Lung (tissue), 17 donors: ENCODE measurements at places on chromosomes 6 and 20.

DNA sequence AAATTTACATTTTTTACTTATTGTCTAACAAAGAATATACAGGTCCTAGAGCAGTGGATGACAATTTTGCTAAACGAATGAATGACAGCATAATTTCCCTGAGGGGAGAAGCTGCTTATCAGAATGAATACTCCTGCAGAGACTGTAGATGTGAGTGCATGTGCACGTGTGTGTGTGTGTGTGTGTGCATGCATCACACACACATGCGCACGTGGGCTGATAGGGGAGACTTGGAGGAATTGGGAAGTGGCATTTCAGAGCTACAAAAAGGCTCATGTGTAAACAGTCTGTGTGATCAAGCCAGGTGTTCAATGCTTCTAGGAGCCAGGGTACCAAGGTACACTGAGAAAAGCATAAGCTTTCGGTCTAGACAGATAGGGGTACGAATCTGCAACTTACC lies 93.5 kb upstream of the SASH1 start:
- no peak for DNase-seq
- H3K4me3 ChIP-seq = no peak overlapping the region
- no peaks in the 10 kb centered on the region for H3K27me3 ChIP-seq
- H3K36me3 ChIP-seq = no peaks in the 10 kb centered on the region
- no peak overlapping the region for H3K27ac ChIP-seq

- no peak for DNase-seq
- H3K36me3 ChIP-seq = no peaks in the 10 kb centered on the region
- no peak overlapping the region for H3K27ac ChIP-seq
Observed at GRCh38 chr20:48672324-48672723, 155.5 kb downstream of the PREX1 start.

DNA sequence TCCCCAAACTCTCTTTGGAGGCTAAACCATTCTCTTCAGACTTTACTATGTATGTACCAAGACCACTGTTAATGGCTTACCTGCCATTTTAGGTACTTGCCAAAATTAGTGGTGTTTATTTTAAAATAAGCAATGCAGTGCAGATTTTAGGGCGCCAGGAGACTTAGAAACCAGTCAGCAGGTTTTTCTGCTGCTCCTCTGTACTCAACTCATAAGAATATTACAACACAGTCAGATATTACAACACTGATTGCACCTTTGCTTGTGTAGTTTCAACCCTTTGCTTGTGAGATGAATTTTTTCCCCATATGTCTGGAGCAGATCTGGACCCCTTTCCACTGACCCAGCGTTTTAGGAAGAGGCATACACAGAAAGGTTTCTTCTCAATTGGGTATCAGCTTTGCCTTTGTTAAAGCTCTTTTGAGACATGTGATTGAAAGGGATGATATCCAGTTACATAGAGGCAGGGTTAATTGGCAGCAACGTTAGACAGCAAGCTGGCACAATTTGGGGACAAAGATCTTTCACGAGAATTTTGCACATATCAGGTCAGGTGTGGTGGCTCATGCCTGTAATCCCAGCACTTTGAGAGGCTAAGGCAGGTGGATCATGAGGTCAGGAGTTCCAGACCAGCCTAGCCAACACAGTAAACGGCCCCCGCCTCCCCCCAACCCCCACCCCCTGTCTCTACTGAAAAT lies 6.2 kb downstream of the TTPAL start:
- DNase-seq = no peak
- H3K4me1 ChIP-seq = peaks cover 5% of the 10 kb centered on the region
- H3K4me3 ChIP-seq = no peak overlapping the region
- H3K27ac ChIP-seq = no peak overlapping the region
- no peaks in the 10 kb centered on the region for H3K27me3 ChIP-seq

DNA sequence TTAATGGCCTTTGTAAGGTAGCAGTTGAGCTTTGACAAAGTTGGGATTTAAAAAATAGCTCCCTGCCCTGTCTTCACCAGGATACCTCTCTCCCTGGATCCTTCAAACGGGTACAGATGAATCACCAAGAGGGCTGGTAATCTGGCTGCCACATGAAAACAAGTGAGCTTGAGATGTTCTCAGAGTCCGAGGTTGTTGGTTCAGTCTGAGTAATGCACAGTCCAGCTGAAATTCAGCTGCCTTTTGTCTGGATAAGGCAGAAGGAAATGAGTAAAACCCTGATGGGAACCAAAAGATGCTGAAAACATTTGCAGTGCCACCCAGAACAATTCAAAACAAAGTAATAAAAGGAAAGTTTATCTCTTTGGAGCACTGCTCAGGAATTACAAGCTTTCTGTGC lies 86.8 kb downstream of the GJA1 start:
- H3K4me1 ChIP-seq = peaks cover 2% of the 10 kb centered on the region
- H3K4me3 ChIP-seq = no peak overlapping the region
- H3K36me3 ChIP-seq = no peaks in the 10 kb centered on the region
- H3K27ac ChIP-seq = no peak overlapping the region

DNA sequence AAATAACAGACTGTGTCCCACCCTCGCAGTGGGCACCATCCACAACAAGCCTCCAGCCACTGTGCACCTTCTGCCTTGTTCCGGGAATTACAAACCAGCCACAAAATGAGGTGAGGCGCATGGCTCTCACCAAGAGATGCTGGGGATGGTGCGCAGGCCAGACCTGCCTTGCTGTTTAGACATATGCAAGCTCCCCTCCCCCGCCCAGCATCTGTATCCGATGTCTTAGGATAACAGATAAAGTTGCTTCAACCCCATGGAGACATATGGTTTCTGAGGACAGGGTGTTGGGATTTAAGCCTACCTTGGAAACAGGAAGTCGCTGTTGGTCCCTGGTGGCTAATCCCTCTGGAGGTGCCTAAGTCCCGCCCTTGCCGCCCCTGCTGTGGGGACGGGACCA lies 50.4 kb upstream of the MPC1 start:
- H3K4me1 ChIP-seq = no peaks in the 10 kb centered on the region
- H3K4me3 ChIP-seq = no peak overlapping the region
- H3K27me3 ChIP-seq = no peaks in the 10 kb centered on the region
- H3K27ac ChIP-seq = no peak overlapping the region
- peaks cover 34% of the 10 kb centered on the region for H3K36me3 ChIP-seq

DNA sequence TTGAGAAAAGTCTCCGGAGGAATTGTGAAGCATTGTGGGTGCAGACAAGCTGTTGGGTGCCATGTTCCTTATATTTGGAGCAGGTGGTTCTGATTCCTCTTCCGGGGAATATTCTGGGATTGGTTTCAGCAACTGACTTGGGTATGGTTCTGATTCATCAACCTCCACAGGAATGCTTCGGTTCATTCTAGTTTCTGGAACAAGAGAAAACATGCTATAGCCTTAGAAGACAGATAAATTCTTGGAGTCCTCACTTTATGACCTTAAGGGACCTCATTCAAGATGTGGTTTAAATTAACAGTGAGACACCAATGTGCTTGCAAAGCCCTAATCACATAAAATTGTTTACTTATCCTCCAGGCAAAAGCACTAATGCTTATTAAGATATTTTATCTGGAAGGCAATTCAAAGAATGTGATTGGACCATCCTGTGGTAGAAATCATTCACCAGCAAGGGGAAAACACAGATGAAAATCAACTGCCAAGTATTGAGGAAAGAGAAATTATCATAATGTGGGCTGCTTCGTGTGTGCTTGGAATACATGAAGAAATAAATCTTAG lies 13.7 kb downstream of the TRAF3IP2 start:
- peaks cover 6% of the 10 kb centered on the region for H3K36me3 ChIP-seq
- DNase-seq = no peak
- peak overlapping the region; percentile 93 for H3K27ac ChIP-seq
- H3K4me1 ChIP-seq = peaks cover 42% of the 10 kb centered on the region
- H3K27me3 ChIP-seq = no peaks in the 10 kb centered on the region
- no peak overlapping the region for H3K4me3 ChIP-seq

GRCh38 chr6:133707456-133707855 lies 181.5 kb upstream of the TCF21 start:
- no peak overlapping the region for H3K27ac ChIP-seq
- no peak overlapping the region for H3K4me3 ChIP-seq
- no peaks in the 10 kb centered on the region for H3K36me3 ChIP-seq
- no peaks in the 10 kb centered on the region for H3K4me1 ChIP-seq

- DNase-seq = no peak
- H3K4me3 ChIP-seq = no peak overlapping the region
- H3K4me1 ChIP-seq = no peaks in the 10 kb centered on the region
- H3K36me3 ChIP-seq = peaks cover 22% of the 10 kb centered on the region
- no peak overlapping the region for H3K27ac ChIP-seq
Observed at GRCh38 chr6:30340589-30341054, 4.3 kb upstream of the RPP21 start.

GRCh38 chr6:170087941-170088581 lies 202.8 kb downstream of the DLL1 start:
- H3K4me3 ChIP-seq = no peak overlapping the region
- DNase-seq = no peak
- no peaks in the 10 kb centered on the region for H3K27me3 ChIP-seq
- no peaks in the 10 kb centered on the region for H3K4me1 ChIP-seq
- H3K27ac ChIP-seq = no peak overlapping the region

- no peaks in the 10 kb centered on the region for H3K4me1 ChIP-seq
- no peak overlapping the region for H3K4me3 ChIP-seq
- no peaks in the 10 kb centered on the region for H3K36me3 ChIP-seq
- DNase-seq = no peak
- H3K27me3 ChIP-seq = no peaks in the 10 kb centered on the region
- H3K27ac ChIP-seq = no peak overlapping the region
Observed at GRCh38 chr6:19752746-19753145, 84.4 kb upstream of the ID4 start.

DNA sequence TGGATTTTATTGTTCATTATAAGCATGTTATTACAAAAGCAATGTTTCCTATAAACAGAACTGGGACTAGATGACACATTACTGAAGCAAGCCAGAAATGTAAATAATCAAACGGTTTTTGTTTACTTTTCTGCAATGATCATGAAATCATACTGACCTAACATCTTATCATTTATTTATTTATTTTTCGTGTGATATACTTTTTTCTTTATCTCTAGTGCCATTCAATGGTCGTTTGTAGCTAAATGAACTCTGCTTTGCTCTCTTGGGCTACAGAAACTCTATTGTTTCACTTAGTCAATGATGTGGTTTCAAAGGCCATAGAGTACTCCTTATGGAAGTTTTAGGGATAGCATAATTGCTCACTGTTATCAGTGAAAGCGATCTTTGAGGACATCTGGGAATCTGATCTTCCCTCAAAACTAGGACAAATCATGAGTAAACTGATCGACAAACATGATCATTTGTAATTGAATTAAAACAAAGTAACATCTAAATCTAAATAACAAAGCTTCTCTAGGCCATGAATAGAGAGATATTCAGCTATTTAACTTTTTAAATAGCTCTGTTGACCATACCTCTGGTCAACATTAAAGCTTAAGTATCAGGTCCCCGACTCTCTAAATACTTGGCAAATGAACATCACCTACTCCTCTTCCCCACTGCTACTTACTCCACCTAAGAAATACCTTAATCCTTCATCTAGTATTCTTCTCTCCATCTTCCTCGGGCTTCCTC lies 933.4 kb downstream of the TFAP2A start:
- no peaks in the 10 kb centered on the region for H3K4me1 ChIP-seq
- H3K27me3 ChIP-seq = no peaks in the 10 kb centered on the region
- no peak overlapping the region for H3K27ac ChIP-seq
- no peaks in the 10 kb centered on the region for H3K36me3 ChIP-seq
- H3K4me3 ChIP-seq = no peak overlapping the region

- no peaks in the 10 kb centered on the region for H3K36me3 ChIP-seq
- no peaks in the 10 kb centered on the region for H3K27me3 ChIP-seq
- no peak overlapping the region for H3K27ac ChIP-seq
- H3K4me3 ChIP-seq = no peak overlapping the region
- no peak for DNase-seq
Observed at GRCh38 chr6:79431537-79431933, 105.7 kb downstream of the LCA5 start.

- peak within 1 kb of the TSS; percentile 31 for H3K4me3 ChIP-seq
- H3K27ac ChIP-seq = no peak within 1 kb of the TSS
- peaks cover 3% of the 10 kb centered on the region for H3K4me1 ChIP-seq
- no peaks in the 10 kb centered on the region for H3K36me3 ChIP-seq
Observed at GRCh38 chr6:123803504-123804013, at the start of gene NKAIN2. TSS of gene NKAIN2 (plus strand) at chr6:123803865.

- no peaks in the 10 kb centered on the region for H3K36me3 ChIP-seq
- peak; percentile 78 for DNase-seq
- H3K27me3 ChIP-seq = no peaks in the 10 kb centered on the region
- no peaks in the 10 kb centered on the region for H3K4me1 ChIP-seq
- no peak overlapping the region for H3K27ac ChIP-seq
Observed at GRCh38 chr6:8589941-8590729, 154.8 kb upstream of the SLC35B3 start.

DNA sequence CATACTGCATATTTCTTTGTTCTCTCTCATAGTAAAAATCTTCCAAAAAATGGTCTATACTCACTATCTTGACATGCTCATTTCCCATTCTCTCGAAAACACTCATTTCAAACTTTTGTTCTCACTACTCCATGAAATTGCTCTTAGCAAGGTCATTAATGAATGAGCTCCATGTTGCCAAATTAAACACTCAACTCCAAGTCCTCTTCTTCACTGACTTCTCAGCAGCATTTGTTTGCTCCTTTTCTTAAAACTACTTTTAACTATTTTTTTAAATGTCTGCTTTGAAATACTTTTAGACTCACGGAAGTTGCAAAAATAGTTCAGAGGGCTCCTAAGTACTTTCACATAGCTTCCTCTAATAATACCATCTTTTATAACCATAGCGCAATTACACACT lies 274.0 kb upstream of the PREP start:
- no peak overlapping the region for H3K4me3 ChIP-seq
- no peak overlapping the region for H3K27ac ChIP-seq
- H3K27me3 ChIP-seq = no peaks in the 10 kb centered on the region

- DNase-seq = no peak
- no peaks in the 10 kb centered on the region for H3K27me3 ChIP-seq
- H3K4me3 ChIP-seq = no peak overlapping the region
- H3K27ac ChIP-seq = peak overlapping the region; percentile 87
- H3K36me3 ChIP-seq = no peaks in the 10 kb centered on the region
Observed at GRCh38 chr6:53465732-53466131, 79.2 kb downstream of the GCLC start.

DNA sequence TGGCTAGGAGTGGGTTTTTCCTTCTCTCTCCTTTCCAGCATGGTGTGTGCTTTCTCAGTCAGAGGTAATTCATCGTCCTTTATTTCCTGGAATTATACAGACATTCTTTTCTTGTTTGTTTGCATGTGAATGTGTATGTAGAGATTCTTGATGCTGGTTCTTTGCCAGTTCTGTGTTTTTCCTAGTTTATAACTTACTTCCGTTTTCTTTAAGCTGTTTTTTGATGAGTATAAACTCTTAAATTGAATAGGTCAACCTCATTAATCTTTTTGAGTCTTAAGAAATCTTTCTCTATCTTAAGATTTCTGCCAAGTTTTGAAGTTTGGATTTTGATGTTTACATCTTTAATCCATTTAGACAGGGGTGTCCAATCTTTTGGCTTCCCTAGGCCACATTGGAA lies 38.7 kb downstream of the IGF2R start:
- H3K4me1 ChIP-seq = no peaks in the 10 kb centered on the region
- no peaks in the 10 kb centered on the region for H3K27me3 ChIP-seq
- no peak overlapping the region for H3K4me3 ChIP-seq
- peaks cover 8% of the 10 kb centered on the region for H3K36me3 ChIP-seq

- no peaks in the 10 kb centered on the region for H3K36me3 ChIP-seq
- H3K4me3 ChIP-seq = no peak overlapping the region
- H3K27me3 ChIP-seq = no peaks in the 10 kb centered on the region
- H3K4me1 ChIP-seq = peaks cover 6% of the 10 kb centered on the region
Observed at GRCh38 chr6:125094563-125094962, 59.0 kb upstream of the TPD52L1 start.
